ENCODE measurements at places on chromosomes 4 and X.

- DNase-seq, result no peak
Measured at GRCh38 chr4:110550260-110550659, 72.6 kb downstream of the PITX2 start.

DNA sequence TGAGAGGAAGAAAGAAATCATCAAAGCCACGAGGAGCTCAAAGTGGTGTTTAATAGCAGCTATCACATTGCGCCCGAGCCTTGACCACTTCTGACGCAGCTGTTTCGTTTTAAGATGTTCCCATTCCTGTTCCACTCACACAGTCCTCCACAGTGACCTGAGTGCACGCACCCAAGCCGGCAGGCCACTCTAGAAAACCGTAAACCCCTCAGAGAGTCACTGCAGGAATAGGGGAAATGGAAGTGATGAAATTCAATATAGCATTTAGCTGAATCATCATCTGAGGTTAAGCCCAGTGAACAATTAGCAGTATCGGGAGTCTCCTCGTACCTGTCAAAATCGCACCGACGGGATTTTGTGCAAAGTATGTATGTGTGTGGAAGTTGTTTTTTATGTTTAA is 17.9 kb upstream of the HAND2 start:
- DNase-seq, result peak; percentile 35

DNA sequence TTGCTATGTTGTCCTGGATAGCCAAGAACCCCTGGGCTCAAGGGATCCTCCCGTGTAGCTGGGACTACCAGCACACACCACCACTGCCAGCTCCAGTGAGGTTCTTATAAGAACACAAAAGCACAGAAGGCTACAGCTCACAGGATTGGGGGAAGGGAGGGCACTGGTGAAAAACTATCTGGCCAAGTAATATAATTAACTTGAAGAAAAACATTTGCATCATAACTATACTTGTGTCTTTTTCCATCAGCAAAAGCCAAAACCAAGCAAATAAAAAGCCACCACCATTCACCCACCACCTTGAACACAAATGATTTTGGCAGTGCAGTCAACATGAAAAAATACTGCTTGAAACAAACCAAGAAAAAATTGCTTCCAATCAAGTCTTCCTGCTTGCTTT is 188.2 kb downstream of the MAML3 start:
- no peak for DNase-seq

DNA sequence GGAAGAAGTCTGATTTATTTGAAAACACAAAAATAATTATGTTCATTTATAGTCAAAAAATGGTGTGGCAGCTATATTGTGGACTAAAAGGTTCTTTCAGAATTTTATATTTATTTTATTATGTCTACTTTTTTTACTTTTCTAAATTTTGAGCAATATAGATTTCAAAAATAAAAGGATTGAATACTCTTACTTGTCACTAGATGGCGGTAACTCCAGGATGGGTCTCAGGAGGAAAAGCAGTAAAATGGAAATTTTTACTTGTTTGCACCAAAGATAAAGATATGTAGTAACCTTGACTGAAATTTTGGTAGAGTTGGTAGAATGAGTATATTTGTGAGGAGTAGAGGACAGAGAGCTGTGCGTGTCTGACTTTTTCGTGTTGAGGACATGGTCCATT is 14.5 kb upstream of the DACH2 start:
- DNase-seq, result no peak

DNA sequence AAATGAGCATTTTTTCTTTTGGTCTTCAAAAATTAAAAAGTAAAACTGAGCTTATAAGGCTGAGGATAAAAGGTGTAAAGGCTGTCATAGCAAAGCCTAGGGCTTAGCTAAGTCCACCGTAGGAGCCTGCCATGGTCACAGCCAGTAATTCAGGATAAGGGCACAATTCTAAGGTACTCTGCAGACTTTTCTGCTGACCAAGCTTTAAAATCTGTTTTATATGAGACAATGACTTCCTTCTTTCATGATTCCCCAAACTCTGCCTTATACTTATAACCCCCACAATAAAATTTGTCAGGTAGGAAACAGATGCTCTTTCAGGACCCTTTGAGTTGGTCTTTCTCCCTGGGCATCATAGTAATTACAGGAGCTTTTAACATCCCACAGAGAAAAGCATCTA is 138.5 kb downstream of the COL4A6 start:
- no peak for DNase-seq

DNA sequence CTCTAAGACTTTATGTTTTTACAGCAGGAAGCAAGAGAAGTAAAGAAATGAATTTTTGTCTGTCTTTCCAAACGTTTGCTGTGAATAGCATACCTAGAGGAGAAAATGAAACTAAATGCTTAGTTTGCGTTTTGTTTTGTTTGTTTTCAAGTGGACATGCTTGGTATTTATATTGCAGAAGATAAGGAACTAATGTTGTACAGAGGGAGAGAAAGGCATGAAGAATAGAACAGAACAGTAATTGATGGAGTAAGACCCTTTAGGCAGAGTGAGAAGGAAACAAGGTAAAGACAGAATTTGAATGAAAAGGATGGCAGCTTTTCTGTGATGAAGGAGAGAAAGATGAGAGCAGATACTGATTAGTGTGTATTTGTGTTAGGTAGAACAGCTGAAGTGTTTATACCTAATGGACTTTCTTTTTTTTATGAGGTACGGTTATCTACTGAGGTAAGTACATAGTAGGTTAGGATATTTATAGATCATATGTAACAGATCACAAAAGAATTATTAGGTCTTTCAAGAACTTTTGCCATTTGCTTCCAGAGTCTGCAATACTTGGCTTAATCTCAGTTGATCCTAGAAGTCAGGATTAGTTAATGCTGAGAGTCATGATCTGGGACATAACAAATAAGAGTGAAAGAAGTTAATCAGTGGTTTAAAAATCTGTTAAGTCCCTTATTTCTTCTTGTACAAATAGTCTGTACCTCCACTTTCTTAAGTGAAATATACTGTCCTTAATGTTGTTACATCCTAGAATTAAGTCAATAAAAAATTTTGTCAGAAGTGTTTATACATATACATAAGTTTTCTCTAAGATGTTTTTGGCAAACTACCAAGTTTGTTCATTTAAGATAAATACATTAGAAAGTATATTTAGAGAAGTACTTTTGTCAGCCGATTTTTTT is 36.8 kb downstream of the FABP2 start:
- DNase-seq, result no peak

DNA sequence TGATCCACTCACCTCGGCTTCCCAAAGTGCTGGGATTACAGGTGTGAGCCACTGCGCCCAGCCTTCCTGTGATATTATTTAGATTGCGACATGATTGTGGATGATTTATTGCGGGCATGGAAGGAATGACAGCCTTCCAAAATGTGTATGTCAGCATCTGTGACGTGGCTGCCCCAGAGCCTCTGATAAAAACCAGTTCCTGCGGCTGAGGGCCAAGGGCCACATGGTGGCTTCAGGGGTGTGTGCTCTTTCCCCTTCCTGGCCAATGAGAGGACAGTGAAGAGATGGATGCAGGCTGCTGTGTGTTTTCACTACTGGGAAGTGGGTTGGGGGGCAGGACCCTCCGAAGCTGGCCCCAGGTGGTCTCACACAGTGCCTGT is 57.4 kb upstream of the HGFAC start:
- no peak for DNase-seq

DNA sequence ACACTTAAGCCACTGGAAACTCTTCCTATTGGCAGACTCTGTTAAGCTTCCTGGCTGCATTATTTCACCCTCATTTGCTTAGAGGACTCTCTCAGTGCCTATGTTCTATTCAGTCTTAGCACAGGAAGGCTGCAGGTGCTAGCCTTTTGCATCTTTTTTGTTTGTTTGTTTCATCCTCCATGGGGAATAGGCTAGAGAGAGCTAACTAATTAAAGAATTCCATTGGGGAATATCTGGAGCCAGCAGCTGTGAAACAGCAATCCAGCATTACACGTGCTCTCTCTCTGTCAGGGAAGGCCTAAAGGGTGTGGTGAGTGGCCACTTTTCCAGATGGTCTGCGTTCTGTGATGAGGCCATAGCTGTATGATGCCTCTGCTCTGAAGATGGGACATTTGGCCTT is 633.6 kb downstream of the SPRY1 start:
- DNase-seq, result no peak

GRCh38 chr4:176441594-176441993 is 121.8 kb downstream of the SPCS3 start:
- no peak for DNase-seq

DNA sequence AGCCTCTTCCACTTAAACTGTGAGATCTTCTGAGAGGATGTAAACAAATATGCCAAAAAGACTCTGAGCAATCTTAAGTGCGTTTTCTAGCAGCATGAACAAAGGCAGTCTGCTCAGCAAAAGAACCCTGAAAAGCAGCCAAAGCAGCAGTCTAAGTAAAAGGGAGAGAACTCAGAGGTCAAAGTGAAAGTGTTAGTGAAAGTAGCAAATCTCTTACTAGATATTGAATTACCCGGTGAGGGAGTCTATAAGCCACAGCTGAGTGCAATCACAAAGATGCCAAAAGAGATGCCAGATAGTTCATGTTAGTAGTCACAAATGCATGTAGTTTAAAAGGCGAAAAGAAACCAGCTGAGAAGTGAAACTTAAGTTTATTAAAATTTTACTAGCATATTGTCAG is 7.9 kb upstream of the GNRHR start:
- no peak for DNase-seq

DNA sequence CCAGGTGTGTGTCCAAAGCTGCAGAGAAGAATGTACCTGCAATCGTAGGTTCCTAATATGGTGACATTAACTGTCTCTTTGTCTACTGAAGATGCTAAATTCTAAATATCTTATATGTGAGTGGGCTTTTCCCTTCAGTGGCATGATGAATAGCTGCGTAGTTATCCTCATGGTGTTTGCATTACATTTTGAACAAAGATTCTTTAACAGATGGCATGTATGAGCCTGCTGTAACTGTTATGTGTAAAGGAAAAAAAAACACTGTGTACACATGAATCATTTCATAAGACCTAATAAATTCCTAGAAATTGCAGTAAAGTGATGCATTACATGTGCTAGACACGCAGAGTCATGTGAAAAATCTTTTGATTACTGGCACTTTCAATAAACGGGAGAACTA is 288.0 kb downstream of the SH2D1A start:
- DNase-seq, result no peak

DNA sequence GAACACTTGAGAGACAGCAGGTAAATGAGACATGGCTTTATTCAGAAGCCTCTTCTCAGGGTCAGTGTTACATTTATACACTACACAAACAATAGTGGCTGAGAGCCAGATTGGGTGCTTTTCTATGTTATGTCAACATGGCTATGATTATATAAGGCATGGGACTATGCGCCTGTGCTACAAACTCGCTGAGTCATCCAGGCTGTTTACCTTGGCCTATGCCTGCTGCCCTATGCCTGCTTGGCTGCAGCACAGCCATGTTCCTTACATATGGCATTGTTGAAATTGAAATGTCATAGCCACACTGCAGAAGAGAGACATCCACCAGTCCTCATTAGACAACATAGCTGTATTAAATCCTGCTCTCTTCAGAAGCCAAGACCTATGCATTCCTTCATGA is 236.3 kb upstream of the NWD2 start:
- no peak for DNase-seq

GRCh38 chr4:188534917-188535316 is 395.7 kb downstream of the TRIML1 start:
- no peak for DNase-seq

GRCh38 chr4:75895744-75896314 is 6.4 kb downstream of the PPEF2 start:
- DNase-seq, result peak; percentile 38

DNA sequence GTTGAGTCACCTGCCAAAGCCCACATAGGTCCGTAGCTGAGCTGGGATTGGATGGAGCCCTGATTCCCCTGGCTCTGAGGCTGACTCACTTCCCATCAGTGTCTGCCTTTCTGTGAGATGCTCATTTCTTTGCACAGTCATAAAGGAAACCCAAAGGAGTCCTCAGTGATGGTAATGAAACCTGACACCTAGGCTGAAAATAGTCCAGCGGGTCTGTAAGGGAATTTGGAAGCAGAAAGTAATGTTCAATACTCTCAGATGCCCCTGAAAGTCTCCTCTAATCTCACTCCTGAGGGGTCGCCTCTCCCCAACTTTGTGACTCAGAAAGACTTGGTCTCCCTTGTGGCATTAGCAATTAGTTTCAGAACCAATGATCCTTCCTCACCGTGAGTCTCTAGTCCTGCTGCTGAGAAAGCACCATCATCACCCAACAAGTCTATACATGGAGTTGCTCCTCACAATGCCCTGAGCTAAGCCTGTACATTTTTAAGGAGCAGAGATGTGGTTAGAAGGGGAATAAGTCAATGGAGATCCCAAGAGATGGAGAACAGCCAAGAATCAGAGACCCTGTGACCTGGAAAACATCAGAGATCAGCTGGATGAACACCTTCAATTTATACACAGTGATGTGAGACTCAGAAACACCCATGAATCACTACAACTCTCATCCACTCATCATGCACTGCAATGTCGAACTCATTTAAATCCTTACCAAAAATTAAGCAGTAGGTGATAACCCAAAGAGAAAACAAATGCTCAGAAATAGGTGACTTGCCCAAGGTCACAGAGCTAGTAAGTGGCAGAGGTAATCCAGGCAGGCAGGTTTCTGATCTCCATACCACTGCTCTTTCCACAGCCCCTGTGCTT is 219.0 kb upstream of the CPEB2 start:
- DNase-seq, result no peak

GRCh38 chr4:32499171-32499570 is 1779.0 kb downstream of the PCDH7 start:
- no peak for DNase-seq

GRCh38 chr4:6826781-6827508 is 44.4 kb downstream of the KIAA0232 start:
- DNase-seq, result no peak

DNA sequence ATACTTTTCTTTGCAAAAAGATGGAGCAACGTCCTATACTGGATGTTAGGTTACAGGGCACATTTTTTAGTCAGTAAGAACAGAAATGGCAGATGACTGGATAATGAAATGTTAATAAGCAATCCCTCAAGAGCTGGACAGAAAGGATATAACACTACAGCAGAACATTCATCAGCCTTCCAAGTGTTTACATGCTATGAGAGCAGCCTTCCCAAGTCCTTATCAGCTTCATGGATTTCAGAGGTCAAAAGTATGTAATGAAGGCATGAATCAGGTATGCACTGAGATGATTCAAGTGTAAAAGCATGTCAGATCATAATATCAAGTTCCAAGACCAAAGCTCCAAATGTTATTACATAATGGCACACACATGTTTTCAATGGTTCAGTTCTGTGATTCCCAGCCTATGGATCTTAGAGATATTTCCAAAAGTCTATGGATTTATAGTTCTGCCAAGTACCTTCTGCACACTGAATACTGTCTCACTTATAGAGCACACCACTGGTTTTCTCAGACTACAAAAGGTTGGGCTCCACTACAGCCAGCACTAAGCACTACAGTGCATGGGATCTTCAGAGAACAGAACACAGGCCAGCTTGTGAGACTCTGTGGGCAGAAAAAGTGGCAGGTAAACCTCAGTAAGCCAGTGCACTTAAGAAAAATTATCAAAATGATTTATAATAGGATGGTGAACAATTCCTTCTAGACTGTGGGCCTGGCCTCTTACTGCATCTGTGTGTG is 49.2 kb downstream of the GPC4 start:
- DNase-seq, result no peak

DNA sequence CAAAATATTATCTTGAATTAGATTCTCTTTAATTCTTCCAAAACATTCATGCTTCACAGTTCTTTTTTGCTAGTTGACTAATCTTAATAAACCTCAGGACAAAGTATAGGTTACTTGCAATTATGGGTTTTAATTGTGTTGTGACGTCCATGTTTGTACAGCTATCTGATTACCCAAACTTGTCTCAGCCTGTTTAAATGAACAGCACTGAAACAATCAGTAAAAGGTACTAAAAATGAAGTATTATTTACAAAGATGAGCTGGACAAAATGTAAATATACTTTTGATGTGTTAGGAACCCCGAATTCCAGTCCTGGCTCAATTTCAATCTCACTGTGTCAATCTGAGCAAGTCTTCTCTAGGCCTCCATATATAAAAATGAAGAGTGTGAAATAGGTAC is 57.4 kb upstream of the SLC6A14 start:
- no peak for DNase-seq
